ENCODE measurements at places on chromosomes 12 and 14.

DNA sequence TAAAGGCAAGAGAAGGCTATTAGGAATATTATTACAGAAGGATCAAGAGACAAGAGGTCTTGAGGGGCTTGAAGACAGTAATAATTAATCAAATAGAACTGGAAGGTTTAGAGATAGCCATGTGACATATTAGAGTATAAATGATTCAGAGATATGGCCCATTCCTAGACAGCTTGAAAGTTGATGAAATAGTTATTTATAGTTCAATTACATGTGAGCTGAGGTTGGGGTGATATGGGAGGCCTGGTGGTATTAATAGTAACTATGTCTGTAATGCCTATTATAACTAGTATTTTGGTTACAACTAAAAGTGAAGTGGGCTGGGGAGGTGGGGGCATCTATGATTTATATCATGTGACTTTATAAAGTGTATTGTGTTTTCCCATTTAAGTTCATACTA, 14.1 kb upstream of the MIS18BP1 start:
- no peak for DNase-seq

DNA sequence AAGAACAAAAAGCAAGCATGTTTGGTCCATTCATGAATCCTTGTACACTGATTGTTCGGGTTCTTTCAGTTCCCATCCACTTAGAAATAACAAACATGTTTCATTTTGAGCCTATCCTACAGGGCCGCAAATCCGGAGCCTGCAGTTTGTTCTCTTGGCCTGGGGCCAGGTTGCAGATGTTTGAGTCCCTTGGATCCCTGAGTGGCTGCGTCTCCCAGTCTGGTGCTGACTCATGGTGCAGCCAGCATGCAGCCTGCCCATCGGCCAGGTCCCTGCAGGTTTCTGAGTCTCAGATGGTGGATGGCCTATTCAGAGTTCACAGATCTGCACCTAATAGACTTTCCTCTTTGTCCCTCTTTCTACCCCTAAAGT, 1.9 kb upstream of the DYNC1H1 start:
- DNase-seq = no peak

DNA sequence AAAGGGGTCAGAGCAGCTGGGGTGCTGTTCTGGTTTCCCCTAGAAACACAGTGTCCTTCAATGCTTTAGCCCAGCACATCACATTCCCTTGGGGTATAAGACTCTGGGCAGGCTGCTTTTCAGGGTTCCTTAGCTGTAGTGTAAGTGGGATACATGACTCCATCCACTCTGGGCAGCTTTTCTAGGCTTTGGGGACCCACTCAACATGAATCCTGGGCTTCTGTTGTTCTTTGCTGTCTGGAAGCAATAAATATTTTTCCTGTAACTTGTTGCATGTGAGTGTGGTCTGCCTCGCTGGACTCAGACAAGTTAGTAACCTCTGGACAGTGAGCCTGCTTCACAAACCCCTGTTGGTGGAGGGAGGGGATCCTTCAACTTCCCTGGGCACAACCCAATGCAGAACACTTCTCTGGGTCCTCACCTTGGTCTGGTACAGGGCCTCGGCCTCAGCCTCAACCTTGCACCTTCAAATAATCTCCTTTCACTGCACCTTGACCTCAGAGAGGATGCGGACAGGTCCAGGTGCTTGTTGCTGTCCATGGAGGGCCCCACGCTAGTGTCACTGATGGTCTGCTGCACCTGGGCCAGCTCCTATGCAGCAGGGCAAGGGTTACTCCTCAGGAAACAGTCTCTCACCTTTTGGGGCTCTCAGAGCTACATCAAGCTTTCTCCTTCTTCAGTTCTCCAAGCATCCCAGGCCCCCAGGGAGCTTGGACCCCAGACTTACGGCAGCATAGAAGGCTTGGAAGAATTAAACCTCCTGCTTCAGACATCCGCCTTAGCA, 13.5 kb upstream of the KRT73 start:
- DNase-seq = no peak

DNA sequence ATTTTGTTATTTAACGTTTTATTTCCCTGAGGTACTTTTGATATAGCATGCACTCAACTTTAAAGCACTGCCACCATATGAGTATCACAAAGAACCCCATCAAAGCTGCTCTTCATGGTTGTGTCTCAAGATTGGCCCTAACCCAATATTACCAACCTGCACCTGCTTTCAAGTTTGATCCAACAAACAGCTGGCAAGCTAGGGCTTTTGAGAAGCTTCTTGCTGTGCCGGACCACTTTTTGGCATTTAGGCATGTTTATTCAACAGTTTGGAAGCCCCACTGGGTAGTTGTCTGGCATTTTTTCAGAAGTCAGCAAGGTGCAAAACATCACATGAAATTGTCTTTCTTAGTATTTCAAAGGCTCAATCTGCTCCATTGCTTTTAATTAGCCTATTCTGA, 137.2 kb upstream of the PLEKHA5 start:
- no peak for DNase-seq

DNA sequence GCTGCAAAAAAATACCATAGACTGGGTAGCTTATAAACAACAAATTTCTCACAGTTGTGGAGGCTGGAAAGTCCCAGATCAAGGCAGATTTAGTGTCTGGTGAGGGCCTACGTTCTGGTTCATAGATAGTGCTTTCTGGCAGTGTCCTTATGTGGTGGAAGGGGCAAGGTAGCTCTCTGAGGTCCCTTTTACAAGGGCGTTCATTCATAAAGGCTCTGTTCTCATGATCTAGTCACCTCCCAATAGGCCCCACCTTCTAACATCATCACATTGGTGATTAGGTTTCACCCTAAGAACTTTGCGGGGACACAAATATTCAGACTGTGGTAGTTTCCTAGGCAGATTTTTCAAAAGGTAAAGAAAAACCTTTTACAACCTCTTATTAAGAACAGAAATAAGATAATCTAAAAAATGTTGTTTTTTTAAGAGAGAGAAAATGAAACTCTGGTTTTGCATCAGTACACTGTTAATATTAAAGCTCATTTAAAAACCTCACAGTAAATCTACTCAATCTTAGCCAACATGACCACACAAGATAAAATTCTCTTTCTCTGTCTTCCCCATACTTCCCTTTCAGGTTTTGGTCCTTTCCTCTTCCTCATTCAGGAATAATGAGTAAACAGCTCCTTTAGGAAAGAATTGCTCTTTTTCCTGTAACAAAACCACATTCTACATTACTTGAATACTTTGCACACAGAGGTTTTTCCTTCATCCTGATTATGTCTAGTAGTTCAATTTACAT, 117.5 kb downstream of the UNC79 start:
- DNase-seq = no peak

DNA sequence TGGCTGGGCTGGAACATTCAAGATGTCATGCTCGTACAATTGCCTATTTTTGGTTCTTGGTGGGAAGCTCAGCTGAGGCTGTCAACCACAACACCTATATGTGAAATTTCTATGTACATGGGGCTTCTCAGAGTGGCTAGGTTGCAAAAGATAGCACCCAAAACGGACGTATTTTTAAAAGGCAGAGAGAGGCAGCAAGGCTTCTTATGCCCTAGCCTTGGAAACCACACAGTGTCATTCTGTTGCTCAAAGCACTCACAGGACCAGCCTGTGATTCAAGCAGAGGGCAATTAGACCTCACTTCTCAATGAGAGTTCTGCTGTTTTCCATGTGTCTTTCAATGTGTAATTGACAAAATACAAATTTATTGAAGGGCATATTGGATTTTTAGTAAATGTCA, 134.0 kb downstream of the GXYLT1 start:
- no peak for DNase-seq

Data from LoVo (cell line).